ENCODE measurements at places on chromosomes 5 and 9.

DNA sequence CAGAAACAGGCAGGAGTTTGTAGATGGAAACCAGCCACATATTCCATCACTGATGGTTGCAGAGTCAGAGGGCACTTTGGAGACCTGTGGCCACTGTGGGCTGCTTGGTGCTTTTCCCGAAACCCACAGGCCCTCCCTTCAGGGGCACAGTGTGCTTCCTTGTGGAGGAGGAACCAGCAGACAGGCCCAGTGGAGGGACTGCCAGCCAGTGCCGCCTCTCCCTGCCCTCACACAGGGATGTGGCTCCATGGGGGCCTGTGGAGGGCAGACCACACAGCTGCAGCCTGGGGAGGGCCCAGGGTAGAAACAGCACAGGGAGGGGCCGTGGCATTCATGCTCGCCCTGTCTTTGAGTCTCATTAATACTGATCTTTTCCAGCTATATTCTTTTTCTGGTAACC is 35.2 kb downstream of the CEP72 start:
- DNase-seq, result no peak

GRCh38 chr5:145479271-145479670 is 355.9 kb downstream of the PRELID2 start:
- DNase-seq, result no peak

- peak; percentile 3 for DNase-seq
Measured at GRCh38 chr5:66306105-66306843, 162.2 kb downstream of the SREK1 start.

DNA sequence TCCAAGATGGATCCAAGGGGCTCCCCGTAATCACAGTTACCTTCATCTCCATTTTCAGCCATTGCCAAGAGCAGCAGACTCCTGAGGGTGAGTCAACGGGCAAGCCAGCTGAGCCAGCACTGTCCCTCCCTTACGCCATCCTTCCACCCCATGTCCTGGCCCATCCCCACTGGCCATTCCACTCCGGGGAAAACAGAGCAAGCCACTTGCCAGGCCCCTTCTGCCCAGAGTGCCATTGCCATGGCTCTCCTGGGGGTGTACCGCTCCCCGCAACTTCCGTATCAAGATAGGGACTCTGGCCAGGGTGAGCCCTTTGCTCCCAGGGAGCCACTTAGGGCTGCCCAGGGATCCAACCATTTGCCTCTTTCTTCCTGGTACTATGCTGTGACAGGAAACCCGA is 48.9 kb upstream of the CDKN2AIPNL start:
- no peak for DNase-seq

DNA sequence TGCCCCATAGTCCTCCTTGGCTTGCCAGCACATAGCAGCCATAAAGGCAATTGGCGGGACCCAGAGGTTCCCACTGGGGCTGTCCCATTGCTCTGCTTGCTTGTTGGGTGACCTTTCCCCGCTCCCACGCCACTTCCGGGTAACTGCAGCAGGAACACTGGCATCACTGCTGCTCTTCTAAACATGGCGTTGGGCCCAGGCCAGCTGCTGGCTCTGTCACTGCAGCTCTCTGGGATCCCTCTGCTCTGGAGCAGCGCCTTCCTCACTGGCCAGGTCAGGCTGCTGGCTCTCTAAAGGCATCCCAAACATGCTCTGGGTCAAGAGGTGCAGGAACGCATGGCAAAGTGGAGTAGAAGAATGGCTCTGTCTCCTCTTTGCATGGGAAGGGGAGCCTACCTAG is 92.9 kb downstream of the DRD1 start:
- no peak for DNase-seq

- no peak for DNase-seq
Measured at GRCh38 chr9:91945277-91946085, 4.5 kb downstream of the ROR2 start.

- DNase-seq, result no peak
Measured at GRCh38 chr5:82252744-82253143, 25.4 kb downstream of the RPS23 start.

DNA sequence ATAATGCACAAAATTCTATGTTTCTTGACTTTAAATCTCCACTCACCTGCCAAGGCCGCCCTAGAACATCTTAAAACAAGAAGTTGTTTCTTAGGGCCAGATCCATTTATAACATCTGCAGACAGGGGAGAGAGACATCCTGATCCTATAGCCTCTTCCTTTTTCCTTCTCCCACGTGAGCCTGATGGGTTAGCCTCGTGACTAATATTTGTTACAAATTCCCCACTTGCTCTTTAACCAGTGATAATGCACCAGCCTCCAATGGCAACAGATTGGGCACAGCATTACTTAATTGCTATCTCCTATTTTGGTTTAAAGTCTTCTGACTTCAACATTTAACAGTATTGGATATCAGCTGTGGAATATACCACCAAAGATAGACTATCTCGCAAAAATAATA is 196.5 kb downstream of the GADD45G start:
- DNase-seq, result no peak

- no peak for DNase-seq
Measured at GRCh38 chr9:21682981-21683380, 119.5 kb upstream of the MTAP start.

GRCh38 chr5:79076819-79077218 is 7.3 kb downstream of the BHMT2 start:
- DNase-seq, result no peak

DNA sequence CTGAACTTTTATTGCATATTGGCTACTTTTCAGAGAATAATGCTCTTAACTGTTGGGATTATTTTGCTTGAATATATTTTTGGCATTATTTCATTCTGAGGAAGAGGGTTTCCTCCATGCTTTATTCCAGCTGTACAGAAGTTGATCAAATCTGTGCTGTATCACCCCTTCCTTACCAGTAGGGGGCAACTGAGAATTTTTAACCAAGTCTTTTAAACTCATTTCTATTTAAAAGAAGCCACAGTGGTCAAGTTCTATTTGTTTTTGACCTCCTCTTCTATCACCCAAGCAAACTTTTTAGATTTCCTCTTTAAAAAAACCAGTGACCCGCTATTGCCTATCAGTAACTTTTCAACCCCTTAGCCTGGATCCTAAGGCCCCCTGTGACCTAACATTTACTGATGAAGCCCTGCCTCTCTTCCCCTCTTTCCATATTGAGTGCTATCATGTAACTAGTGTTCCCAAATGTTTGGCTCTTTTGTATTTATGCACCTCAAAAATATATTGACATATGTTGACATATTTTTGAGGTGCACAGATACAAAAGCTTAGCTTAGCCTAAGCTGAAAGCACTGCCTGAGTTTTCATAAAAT is 80.6 kb downstream of the FBXO4 start:
- no peak for DNase-seq

GRCh38 chr5:150658121-150658520 is 2.9 kb upstream of the MYOZ3 start:
- no peak for DNase-seq

DNA sequence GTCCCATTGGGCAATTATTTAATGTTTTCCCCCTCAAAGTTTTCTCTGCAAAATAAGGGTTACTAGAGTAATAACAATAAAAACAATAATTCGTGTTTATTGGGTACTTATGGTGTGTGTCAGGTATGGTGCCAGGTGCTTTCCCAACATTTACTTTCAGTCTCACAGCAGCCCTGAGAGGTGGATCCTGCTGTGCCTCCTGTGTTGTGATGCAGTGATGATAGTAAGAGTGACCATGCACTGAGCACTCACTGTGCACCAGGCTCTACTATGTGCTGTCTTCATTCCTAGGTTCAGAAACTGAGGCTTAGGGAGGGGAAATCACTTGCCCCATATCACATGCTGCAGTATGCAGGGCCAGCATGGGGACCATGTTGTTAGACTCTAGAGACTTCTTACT is 15.5 kb downstream of the OTULINL start:
- DNase-seq, result no peak

DNA sequence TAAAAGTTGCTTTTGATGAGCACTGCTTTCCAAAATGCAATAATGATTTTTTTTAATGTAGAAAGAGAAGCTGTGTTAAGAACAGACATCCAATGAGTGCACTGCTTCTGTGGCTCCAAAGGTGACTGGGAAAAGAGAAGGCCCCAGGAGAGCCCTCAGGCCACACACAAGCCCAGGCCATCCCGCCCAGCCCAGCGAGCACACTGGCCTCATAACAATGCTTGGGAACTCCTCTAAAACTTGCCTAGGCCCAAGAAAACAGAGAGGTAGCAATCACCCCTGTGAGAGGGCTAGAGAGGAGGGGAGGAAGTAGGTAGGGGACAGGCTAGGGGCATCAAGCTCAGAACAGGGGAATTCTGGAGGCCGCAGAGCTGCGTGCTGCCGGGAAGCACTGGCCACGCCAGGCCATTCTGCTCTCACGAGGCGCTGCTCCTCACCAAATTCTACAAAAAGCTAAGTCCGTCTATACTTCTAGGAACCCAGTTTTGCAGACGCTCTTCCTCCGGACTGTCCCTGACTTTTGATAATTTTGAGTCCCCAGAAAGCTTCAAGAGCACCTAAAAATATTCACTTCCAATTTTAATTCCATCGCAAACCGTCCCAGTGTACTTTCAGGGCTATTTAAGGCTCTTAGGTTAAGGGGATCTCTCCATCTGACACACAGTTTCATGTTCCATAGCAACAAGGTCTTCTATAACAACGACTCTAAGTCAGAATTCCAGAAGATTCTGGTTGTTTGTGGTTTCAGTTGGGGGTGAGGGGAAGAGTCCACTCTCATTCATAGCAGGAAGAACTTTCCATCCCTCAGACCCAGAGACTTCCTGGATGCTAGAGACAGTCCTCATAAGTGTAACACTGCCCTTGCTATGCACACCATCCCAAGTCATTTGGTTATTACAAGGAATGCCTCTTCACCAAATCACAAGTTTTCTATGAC is 51.0 kb downstream of the HABP4 start:
- no peak for DNase-seq

GRCh38 chr5:178770621-178771020 is 40.2 kb upstream of the ZNF354A start:
- no peak for DNase-seq

- no peak for DNase-seq
Measured at GRCh38 chr9:114908805-114909448, 21.5 kb downstream of the TNFSF8 start.

DNA sequence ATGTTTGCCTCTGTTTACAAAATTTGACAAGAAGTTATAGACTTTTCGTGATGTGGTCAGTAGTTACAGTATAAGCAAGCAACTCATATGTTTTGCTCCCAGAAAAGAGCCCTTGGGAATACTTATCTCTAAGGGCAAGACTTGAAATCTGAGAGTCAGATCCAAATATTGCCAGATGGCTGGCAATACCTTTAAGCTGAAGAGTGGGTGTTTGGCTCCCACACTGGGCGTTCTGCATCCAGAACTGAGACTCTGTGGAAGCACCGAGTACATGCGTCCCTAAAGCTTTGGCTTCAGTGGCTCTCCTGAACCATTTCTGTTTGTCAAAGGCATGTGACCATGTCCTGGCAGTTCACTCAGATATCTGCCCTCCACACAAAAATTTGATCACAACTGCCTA is 194.1 kb downstream of the DCP2 start:
- no peak for DNase-seq

GRCh38 chr5:13939638-13940037 is 4.8 kb downstream of the DNAH5 start:
- DNase-seq, result no peak
